ENCODE measurements at places on chromosomes 1 and 21.

DNA sequence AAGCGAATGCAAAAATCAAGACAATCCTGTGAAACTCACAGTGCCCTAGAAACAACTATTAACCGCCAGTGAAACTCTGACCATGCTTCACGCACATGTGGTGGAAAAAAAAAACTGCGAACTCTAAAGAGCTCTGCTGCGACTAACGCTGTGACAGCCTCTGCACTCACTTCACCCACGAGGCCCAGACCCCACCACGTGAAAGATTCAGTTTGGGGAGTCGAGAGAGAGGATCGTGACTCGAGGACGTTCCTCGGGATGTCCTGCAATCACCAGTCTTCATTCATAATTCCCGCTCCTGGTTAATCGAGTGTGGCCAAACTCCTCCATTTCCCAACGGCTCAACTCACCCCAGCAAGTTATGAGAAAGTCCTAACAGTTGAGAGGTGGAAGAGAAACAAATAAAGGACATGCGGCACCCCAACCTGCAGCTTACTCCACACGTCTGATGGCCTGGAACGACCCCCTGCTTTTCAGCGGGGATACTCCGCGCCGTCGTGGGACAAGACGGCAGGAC lies 1.1 kb downstream of the SERBP1 start:
- DNase-seq, result no peak

GRCh38 chr1:21653744-21654100 lies 15.4 kb downstream of the RAP1GAP start:
- DNase-seq, result no peak

DNA sequence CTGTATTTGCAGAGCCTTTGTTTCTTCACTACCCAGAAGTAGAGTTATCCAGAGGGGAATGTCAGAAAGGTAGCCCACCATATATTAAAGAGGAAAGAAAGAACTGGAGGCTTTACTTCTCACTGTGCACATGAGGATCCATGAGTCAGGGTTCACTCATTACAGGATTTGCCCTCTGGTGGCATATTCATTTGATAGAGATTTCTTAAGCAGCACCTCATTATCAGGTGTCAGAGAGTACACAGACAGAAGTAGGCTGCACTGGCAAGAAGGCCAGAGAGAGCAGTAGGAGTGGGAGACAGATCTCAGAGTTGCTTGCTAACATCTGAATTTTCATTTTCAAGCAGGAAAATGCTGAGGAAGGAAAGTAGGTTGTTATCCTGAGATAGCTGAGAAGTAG lies 123.8 kb downstream of the PIK3R3 start:
- no peak for DNase-seq

- no peak for DNase-seq
Measured at GRCh38 chr21:27636656-27637055, 669.8 kb upstream of the ADAMTS5 start.

DNA sequence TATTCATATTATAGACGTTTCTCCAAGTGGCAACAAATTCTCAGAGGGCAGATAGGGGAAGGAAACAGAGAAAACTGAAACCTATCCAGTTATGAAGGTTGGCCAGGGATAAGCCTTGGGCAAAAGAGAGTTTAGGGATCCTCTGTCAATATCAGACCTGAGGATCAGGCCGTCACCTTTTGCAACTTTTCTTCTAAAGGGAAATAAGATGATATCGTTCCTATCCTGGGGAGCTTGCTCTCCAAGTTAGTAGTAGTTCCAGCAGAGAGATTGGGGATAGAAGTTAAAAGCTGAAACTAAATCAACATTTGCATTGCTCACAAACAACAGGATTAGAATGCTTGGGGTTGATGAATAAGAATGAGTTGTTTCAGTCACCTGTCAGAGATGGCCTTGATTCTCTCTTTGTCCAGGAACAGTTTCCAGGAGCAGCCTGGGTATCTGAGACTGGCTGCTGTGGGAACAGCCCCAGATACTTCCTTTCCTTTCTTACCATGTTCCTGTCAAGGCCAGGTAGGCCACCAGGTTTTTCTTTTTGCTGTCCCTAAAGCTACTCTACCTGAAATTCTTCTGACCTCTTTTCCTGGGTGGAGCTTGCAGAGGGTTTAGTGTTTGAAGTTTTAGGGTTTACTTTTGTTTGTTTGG lies 2.5 kb downstream of the RIIAD1 start:
- no peak for DNase-seq
